ENCODE measurements at places on chromosomes 13 and 19.

GRCh38 chr13:20460761-20461160 lies 64.9 kb downstream of the CRYL1 start:
- DNase-seq: no peak

GRCh38 chr13:48591889-48592687 lies 59.2 kb upstream of the RCBTB2 start:
- no peak for DNase-seq

DNA sequence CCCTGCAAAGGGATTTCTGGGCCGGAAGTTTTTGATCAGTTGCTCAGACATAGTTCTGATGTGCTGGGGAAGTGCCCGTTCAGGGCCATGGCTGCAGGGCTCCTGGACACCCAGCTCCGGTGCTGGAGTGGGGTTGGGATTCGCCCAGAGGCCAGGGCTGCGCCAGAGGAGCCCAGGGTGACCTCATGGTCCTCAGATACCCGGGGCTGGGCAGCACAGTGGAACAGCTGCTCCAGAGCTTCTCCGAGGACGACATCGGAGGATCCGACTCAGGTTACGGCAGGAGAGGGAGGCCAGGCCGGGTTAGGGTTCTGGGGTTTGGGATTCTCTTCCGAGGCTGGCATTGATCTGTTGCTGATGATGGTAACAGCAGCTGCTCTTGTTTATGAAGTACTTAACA lies 20.9 kb downstream of the CARM1 start:
- no peak for DNase-seq

GRCh38 chr13:47816831-47817230 lies 184.2 kb downstream of the SUCLA2 start:
- DNase-seq: no peak

DNA sequence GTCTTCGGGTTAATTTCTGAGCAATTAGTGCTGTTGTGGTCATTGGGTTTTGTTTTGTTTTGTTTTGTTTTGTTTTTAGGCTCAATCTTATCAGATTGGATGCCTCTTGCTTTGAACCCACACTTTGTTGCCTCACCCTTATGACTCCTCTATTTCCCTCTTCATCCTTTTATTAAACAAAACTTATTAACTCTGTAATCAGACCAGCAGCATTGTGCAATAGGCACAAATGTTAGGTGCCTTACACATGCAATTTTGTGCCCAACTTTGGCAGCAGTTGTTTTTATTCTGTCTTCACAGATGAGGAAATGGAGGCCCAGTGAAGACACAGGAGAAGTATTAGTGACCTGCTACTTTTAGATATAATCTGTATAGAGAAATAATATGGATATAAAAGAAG lies 377.7 kb downstream of the KCNRG start:
- DNase-seq: no peak

All from HS-5 (cell line).